Activated CD4-positive, alpha-beta T cell treated with anti-CD3 and anti-CD28 coated beads, Interleukin-2, amount 50 U/mL, for 4 hours (primary cell): ENCODE measurements at places on chromosomes 6 and 20.

DNA sequence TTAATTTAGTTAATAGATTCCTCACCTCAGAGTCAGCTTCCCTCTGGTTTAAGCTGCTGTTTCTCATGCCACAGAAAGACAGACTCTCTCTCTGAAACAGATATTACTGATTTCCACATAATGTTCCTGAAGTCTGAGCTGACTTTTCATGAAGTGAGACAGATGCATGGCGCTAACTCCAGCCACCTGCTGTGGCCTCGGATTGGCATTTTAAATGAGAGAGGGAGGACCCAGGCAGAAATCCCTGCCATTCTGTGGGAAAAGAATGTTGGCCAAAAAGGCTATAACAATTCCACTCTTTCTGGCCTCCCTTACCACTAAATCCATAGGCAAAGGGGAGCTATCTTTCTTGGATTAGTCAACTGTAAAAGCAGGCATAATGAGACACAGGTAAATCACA lies 354.1 kb upstream of the CDH4 start:
- no peak for DNase-seq

DNA sequence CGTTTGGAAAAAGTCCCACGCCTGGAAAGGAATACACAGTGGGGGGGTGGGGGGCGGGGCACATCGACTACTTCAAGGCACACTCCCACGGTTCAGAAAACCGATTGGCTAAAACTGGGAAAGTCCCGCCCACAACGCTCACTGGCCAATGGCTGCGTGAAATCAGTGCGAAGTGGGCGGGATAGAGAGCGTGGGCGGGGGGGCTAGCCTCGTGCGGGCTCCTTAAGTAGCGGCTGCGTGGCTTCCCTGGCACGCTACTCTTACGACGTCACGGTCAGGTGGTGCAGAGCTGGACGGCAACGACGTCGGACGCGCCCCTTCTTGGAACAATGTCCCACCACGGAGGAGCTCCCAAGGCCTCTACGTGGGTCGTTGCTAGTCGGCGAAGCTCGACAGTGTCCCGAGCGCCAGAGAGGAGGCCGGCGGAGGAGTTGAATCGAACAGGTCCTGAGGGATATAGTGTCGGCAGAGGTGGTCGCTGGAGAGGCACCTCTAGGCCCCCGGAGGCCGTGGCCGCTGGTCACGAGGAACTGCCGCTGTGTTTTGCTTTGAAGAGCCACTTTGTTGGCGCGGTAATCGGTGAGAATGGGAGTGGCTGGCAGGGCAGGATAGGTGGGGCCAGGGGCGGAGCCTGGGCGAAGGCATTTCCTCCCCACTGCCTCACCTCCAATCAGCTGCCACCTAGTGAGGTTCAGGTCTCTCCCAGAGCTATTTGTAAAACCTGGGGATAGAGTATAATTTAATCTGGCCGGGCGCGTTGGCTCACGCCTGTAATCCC lies at the start of gene DDX43:
DDX43 (plus strand) TSS at position 252 of the 778 bp plus-strand sequence; CDS start at position 330, 78 bp downstream.
- DNase-seq, result peak; percentile 9

- no peak for DNase-seq
These were observed 29.4 kb upstream of the ZNF831 start for GRCh38 chr20:59134182-59134581.

DNA sequence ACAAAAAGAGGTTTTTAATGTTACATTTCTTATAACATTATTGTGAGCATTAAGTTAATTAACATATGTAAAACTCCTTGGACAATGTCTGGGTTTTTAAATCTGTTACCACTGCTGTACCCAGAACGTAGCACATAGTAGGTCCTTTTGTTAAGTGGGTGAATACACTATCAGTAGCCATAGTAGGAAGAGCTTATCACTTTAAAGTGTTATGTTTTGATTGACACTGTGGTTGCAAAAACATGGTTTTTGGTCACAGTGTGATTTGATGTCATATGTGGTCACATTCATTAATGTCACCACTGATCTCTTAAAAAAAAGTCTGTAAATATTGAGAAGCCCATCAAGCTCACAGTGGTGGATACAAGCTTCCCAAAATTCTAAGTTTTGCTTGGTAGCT lies 160.7 kb downstream of the PLCB1 start:
- DNase-seq, result no peak

DNA sequence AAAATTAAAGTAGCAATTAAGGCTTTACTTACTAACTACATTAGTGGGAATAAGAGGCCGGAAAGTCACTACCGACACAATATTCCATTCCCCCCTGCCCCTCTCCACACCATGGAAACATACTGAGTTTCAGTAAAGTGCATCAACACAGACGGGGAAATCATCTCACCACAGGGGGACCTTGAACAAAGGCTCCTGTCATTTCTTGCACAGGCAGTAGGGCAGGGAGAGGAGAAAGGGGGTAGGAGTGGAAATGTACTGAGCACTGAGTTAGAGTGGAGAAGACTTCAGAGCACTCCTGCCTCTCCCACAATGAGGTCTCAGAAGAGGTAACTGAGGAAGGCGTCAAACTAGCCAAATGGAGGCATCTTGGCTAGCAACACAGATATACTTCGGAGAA lies 1426.9 kb upstream of the EYS start:
- DNase-seq, result no peak

- DNase-seq, result no peak
These were observed 229.2 kb downstream of the HACE1 start for GRCh38 chr6:104630522-104630921.

GRCh38 chr6:4489538-4489937 lies 286.7 kb upstream of the CDYL start:
- DNase-seq, result no peak

DNA sequence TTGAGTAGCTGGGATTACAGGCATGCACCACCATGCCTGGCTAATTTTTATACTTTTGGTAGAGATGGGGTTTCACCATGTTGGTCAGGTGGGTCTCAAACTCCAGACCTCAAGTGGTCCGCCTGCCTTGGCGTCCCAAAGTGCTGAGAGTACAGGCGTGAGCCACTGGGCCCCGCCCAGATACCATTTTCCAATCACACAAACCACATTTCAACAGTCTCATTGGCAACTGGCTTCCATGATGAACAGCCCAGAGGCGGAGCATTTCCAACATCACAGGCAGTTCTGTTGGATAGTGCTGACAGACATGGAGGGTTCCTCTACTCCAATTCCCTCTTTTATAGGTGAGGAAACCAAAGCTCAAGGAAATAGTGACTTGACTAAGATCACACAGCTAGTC lies 43.9 kb upstream of the PLCB4 start:
- no peak for DNase-seq

DNA sequence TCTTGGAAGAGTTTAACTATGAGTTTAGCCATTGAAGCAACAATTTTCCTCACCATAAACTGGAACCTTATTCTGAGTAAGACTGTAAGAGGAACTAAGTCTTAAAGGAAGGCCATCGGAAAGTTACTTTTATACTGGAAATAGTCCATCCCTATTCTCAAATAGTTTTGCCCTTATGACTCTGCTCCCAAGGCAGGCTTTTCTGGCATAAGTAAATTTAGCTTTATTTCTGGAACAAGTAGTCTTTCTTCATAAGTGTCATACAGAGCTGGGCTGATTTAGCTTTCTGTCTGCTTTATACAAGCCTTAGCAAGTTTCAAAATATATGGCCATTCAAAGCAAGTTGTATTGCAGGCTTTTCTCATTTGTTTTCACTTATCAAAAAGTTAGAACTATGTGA lies 328.1 kb downstream of the HACE1 start:
- no peak for DNase-seq

DNA sequence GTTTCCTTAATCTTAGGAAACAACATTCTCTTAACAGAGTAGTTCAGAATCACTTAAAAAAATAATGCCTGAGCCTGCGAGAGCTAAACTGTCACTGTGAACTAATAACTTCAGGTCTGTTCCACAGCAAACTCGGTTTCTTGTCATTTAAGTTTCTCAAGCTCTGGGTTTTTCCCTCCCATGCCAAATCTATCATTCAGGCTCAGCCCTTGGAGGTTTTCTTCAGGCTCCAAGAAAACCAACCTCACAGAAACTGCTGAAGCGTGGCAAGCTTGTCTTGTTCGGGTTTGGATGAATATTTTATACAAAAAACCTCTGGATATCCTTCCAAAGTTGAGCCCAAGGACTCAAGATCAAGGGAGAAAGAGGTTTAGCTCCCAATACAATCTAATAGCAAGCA lies 99.7 kb upstream of the SNX9 start:
- no peak for DNase-seq

- DNase-seq, result no peak
These were observed 120.7 kb upstream of the CCDC28A start for GRCh38 chr6:138652824-138653223.

DNA sequence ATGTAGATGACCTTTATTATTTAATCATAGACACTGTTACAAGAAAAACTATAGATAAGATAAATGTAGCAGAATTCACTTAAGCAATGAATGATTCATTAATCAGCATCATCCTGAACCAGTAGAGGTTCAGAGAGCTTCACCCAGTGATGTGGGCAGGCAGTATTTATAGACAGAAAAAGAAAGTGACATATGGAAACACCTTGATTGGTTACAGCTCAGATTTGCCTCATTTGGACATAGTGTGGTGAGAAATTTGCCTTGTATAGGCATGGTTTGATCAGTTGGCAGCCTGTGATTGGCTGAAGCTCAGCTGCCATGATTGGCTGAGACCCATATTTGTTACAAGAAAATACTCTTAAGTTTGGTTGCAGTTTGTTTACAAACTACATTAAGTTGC lies 4.6 kb downstream of the C6orf58 start:
- no peak for DNase-seq

- DNase-seq, result no peak
These were observed 165.5 kb upstream of the BMP5 start for GRCh38 chr6:56040889-56041301.

DNA sequence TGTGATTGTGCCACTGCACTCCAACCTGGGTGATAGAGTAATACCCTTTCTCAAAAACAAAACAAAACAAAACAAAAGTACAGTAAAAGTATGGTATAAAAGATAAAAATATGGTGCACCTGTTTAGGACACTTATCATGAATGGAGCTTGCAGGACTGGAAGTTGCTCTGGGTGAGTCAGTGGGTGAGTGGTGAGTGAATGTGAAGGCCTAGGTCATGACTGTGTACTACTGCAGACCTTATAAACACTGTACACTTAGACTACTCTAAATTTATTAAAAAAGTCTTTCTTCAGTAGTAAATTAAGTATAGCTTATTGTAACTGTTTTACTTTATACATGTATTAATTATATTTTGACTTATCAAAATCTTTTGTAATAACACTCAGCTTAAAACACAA lies 46.0 kb downstream of the ZFP64 start:
- no peak for DNase-seq

- DNase-seq, result peak; percentile 75
These were observed 3.0 kb upstream of the FOXO3 start for GRCh38 chr6:108557494-108558371.

GRCh38 chr6:24901698-24902328 lies 33.9 kb downstream of the RIPOR2 start:
- DNase-seq, result no peak

DNA sequence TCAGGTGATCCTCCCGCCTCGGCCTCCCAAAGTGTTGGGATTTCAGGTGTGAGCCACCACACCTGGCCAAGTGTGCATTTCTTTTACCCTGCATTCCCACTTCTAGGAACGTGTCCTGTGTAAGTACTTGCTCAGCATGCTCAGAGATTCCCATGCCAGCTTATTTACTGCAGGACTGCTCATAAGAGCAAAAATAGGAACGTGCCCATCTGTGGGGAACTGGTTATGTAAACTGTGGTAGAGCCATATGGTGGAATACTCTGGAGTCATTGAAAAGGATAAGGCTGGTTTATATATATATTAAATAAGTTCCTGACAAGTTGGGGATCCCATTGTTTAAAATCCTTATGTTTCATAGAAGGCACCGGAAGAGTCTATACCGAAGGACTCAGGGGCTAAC lies 38.2 kb upstream of the FANCE start:
- DNase-seq, result no peak

- no peak for DNase-seq
These were observed 9.5 kb downstream of the TMEM30A start for GRCh38 chr6:75275067-75275466.

DNA sequence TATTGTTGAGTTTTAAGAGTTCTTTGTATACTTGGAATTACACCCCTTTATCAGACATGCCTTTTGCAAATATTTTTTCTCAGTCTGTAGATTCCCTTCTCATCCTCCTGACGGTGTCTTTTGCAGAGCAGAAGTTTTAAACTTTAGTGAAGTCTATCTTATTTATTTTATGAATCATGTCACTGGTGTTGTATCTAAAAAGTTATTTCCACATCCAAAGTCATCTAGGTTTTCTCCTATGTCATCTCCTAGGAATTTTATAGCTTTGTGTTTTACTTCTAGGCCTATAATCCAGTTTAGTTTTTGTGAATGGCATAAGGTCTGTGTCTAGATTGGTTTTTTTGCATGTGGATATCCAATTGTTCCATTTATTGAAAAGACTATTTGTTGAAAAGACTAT lies 271.3 kb downstream of the KIF16B start:
- no peak for DNase-seq

- DNase-seq, result no peak
These were observed 81.7 kb downstream of the DNAH8 start for GRCh38 chr6:38796850-38797249.

DNA sequence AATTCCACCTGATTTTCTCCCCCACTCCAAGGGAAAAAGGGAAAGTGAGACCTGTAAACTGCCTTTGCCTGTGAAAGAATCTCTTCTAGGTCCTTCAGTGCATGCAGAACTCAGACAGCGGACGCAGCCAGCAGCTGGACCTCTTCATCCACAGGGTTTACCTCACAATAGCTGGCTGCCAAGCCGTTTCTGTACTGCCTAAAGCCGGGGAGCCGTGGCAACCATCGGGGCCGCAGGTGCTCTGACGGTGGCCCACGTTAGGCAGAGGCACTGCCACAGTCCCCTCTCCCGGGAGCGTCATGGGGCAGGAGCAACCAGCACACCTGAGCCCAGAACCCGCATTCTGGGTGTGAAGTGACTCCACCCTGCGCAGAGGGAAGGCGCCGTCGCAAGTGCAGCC lies 206.1 kb downstream of the TTLL2 start:
- DNase-seq, result no peak

- DNase-seq, result no peak
These were observed 22.6 kb upstream of the SIRPA start for GRCh38 chr20:1872459-1873097.

DNA sequence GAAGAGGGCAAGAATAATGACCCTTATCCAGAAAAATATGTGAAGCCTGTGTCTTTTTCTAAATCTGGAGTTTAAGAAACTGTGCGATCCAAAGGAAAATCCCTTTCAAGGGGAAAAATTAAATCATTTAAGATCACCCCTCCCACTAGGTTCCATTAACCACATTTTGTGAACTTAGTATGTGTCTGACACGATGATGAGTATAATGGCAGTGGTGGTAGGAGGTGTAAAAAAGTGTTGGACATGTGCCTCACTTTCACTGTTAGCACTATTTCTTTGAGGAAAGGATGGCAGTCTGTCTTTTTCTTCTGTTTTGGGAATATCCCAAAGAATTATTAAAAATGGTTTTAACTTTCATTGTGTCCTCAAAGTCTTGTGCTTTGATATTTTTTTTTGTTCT lies 392.3 kb upstream of the CITED2 start:
- no peak for DNase-seq

DNA sequence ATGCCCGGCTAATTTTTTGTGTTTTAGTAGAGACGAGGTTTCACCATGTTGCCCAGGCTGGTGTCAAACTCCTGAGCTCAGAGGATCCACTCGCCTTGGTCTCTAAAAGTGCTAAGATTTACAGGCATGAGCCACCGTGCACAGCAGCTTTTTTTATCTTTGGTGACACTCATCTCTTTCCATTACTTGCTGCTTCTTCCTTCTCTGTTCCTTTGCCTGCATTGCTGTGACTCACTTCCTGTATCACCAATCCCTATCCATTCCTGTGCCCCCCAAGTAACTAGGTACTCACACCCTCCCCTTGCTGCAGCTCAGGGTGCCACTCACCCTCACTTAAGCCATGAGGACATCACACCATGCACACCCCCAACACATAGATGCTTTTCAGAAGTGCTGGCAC lies 24.6 kb downstream of the KHDC1L start:
- DNase-seq, result no peak
